ENCODE measurements at places on chromosomes 6 and 20.

GRCh38 chr20:8118039-8118438 is 14.0 kb upstream of the PLCB1 start:
- DNase-seq = no peak

- peak; percentile 59 for DNase-seq
Observed at GRCh38 chr6:5981126-5982026, 25.3 kb downstream of the NRN1 start.

- no peak for DNase-seq
Observed at GRCh38 chr6:81696524-81696923, 56.0 kb downstream of the TENT5A start.

GRCh38 chr6:103042336-103042735 is 1648.8 kb downstream of the GRIK2 start:
- DNase-seq = no peak

DNA sequence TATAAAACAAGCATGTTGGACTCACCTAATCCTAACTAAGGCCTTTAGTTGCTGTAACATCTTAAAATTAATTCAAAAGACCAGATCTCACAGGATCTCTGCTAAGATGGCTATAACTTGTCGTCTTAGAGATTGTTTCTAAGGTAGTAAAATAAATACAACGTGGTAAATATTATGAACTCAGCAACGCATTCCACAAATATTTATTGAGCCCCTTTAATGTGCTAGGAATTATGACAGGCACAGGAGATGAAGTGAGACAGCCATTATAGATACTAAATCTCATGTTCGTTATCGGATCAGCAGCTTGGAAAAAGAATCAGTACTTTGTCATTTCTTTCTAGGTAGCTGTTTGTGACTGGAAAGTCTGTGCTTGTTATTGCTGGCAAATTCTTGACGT is 20.9 kb upstream of the MCM3 start:
- DNase-seq = no peak

DNA sequence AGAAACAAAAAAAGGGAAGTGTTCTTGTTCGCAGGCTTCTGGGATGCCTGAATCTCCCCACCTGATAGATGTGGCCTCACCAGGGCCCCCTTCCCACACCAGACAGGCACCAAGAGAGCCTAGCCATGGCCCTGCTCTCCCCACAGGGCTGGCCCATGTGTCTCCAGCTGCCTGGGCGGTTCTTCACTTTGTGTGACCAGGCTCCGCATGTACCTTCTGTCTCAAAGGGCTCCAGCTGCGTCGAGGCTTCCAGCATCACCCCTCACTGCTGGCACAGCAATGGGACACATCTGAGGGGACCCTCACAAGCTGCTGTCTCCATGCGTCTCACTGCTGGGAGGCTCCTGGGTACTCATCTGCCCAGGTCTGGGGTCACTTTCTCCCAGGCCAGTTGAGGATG is 362.9 kb downstream of the ZFAND3 start:
- no peak for DNase-seq

DNA sequence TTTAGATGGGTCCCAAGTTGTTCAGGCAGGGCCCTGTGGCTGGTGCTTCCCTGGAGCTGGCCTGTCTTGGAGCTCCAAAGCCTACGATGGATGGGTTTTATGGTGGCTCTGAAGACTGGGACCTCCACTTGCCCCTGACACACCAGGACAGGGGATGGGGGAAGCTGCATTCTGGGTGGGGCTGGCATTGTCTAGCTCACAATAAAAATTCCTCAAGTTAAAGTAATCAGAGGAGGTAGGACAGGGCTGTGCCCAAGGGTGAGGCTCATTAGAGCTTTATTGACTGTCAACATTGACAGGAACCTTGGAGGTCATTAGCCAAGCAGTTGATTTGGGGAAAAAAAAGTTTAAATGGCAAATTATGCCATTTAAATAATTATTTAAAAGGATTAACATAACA is 35.7 kb downstream of the TFAP2C start:
- DNase-seq = no peak

DNA sequence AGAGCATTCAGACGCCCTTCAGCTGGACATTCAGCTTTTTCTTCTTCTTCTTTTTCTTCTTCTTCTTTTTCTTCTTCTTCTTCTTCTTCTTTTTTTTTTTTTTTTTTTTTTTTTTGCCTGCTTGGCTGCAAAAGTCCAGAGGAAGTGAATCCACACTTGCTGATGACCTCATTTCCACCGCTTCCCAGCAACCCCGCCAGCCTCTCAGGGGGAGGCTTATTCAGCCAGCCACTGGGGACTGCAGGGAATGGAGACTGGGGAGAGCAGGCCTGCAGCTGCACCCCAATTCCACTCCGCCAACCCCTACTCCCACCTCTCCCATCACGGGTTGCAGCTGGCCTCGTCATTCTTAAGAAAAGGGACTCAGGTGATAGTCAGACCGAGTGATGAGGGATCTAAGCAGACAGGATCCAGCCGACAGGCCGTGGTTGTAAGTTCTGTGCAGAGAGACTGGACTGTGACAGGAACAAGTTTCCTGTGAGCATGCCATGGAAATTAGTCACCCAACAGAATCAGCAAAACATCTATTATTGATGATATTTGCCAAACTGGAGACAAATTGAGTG is 59.0 kb upstream of the QKI start:
- DNase-seq = peak; percentile 10

DNA sequence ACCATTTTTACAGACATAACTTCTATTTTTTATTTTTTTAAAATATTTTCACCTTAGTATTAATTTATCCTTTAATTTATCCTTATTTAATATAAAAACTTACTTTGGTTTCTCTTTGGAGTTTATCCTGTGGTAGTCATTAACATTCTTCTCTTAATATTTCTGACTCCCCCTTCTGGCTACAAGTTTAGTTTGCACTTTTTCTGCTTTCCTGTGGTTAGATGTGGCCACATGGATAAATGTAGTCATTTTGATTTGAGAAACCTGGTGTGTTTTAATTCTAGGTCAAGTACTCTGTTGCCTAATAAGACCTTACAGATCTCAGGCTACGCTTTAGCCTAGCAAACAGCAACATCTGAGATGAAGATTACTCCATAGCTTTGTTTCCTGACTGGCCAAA is 1187.5 kb downstream of the HACE1 start:
- peak; percentile 26 for DNase-seq

DNA sequence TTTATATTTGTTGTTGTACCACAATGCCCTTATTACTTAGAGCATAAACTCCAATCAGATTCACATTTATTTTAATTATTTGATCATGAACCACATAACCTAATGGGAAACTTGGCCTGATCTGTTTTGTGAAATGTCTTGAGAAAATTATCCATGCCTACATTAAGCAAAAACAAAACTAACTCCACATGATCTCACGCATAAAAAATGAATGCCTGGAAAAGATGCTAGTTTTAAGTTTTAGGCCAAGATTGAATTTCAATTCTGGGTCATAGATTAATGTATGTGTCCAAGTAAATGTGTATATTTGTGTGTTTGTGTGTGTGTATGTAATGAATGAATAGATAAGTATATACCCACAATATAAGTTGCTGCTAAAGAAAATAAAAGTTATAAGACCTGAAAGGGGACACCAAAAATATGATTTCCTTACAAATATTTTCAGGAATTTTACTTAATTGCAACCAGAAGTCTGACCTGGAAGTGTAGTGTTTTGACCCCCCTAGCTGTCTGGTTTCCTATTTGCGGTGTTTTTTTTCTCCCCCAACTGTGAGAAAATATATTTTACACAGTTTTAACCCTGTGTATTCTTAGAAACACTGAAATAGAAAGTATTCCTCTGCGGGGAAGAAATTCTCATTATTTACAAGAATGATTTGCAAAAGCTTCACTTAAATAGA is 97.2 kb downstream of the JAG1 start:
- no peak for DNase-seq

DNA sequence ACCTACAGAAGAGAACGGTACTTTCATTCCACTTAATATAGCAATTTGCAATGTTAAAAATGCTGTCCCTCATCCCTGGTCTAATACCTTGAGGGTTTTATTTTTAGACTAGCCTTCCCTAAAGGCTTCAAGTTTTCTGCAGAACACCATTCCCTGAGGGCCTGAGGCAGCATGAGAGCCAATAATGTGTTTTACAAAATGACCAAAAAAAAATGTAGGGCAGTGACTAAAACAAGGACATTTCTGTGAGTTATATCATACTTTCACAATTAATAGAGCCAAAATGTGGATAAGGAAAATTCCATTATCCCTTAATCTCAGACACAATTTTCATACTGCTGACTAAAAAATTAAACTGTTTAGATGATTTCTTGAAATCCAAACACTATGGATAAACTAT is 22.7 kb downstream of the GPR63 start:
- DNase-seq = no peak

DNA sequence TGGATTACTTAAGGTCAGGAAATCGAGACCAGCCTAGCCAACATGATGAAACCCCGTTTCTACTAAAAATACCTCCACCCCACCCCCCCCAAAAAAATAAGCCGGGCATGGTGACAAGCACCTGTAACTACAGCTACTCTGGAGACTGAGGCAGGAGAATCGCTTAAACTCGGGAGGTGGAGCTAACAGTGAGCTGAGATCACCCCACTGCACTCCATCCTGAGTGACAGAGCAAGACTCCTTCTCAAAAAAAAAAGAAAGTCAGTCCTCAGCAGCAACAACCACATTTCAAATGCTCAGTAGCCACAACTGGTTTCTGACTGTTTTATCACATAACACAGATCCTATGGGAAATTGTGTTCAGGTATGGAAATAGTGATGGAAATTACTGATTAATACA is 135.3 kb downstream of the HFE start:
- peak; percentile 46 for DNase-seq

- no peak for DNase-seq
Observed at GRCh38 chr6:78615430-78615904, 251.9 kb upstream of the IRAK1BP1 start.

DNA sequence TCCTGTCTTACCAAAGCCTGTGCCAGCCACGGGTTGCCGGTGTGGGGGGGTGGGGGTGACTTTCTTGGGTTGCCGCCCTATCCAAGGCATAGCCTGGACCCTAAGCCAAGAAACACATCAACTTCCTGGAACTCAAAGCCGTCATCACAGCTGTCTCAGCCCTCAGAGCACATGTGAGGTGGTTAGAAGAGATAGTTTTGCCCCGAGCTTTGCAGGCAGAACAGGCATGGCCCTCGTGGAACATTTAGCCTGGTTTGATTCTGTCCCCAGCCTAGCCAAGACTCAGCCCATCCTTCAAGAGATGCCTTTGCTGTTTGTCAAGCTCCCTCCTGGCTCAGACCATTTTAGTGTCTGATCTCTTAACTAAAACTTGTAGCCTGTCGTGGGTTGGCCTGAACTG is 64.9 kb downstream of the RREB1 start:
- DNase-seq = no peak

GRCh38 chr6:148780918-148781436 is 34.1 kb downstream of the UST start:
- no peak for DNase-seq

DNA sequence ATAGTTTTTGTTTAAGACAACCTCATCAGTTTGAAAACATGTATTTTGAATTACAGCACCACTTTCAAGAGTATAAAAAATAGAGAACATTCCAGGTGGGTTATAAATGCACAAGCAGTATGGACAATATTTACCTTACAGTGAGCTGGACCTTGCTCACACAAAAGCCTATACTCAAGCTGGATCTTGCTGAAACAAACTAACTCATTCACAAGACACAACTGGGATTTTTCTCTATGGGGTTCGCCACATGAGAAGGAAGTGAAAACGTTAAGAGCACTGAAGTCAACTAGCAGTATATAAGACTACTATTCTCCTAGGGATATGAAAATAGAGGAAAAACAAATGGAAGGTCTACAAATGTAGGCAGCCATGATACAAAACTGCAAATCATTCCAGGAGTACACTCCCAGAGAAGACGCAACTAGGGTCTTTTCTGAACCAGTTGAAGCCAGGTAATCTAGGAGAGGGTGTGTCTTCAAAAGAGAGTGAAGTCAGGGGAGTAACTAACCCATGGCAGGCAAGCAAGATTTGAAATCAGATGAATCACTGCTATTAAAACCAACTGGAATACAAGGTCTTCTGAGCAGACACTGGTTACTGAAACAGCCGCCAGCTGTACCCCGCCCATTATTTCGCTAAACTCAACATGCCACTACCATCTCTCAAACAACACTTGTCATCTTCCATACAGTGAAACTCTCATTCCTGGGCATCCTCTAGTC is 26.5 kb downstream of the STAU1 start:
- DNase-seq = no peak

DNA sequence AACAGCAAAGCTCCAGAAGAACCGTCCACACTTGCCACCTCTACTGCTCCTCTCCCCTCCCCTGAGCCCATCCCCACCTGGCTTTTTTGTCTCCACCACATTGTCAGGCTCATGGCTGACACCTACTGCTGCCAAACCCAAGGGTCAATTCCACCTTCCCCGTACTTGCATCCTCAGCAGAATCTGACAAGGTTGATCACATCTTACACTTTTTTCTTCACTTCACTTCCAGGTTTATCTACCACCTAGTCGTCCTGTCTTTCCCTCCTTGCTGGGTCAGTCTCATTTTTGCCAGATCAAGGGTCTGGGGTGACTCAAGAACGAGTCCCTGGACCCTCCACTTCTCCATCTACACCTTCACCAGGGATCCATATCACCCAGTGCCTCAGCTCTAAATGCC is 3.1 kb downstream of the AURKA start:
- no peak for DNase-seq

DNA sequence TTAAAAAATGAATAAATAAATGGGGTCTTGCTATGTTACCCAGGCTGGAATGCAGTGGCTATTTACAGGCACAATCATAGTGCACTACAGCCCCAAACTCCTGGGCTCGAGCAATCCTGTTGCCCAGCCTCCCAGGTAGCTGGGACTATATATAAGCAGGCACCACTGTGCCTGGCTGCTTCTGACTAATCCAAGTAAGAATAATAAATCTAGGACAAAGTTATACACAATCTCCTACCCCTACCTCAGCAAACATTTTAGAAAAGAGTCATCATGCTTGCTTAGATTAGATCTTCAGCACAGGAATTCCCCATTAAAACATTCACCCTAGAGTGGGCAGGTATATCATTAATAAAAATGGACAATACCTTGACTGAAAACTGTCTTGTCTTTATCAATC is 124.6 kb downstream of the REV3L start:
- no peak for DNase-seq

DNA sequence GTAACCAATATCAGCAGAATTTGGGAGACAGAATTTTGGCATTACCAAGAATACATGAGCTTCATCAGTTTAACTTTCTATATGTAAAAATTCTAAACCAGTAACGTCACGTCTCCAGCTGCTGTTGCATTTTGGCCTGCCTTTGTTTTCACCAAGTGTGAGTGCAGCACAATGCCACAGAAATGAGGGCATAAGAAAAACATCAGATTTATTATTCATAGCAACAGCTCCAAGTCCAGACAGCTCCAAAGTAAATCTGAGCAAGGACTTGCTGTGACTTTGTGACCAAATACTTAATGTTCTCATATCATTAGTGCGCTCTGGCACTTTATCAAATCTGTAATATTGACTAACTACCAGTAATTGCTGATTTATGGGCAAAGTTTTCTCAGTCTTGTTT is 11.0 kb upstream of the FBXL4 start:
- no peak for DNase-seq

GRCh38 chr6:17865798-17866725 is 121.4 kb downstream of the KIF13A start:
- peak; percentile 95 for DNase-seq
